ENCODE measurements at places on chromosomes 4 and X.

DNA sequence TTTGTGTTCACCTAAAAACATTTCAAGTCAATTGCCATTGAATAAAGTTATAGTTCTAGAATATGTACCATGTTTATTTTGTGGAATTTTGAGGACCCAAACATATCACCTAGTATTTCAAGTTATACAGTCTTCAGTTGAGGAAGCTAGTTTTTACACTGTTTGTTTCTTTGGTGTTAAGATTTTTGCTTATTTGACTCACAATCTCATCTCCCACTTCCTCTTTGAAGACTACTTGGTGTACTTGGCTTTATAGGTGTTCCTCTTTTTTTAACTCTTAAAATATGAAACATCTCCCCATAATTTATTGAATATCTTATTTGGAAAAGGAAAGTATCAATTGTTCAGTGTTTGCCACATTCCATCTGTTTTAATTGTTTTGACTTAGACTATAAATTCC, 675.4 kb downstream of the RAPGEF2 start:
- DNase-seq: no peak

DNA sequence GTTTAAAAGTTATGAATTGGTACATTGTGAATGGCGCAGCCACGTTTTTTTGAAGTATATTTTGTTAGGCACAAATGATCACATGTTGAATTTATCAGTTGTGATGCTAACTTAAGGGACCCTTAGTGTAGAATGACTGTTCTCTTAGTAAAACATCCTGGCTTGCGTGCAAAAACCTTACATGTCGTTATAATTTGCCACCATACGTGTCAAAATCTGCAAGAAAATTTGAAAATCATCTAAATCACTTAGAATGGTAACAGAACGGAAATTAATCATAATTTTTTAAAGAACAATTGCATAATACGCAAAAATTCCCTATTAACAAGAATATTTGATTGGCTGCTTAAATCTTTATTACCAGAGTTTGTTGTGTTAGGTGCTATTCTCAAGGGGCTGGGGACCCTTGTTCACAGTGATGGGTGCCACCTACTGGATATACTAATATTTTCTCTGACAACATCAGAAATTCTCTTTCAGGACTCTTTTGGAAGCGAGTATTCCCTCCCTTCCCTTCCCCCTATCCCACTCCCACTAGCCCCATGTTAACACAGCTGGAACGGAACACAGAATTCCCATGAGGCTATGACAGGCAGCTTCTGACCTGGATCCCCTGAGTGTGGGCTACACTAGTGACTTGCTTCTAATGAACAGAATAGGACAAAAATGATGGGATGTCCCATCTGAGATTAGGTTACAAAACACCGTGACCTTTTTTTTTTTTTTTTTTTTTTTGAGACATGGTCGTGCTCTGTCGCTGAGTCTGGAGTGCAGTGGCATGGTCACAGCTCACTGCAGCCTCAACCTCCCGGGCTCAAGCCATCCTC, 71.8 kb downstream of the SUPT20HL2 start:
- DNase-seq: no peak

GRCh38 chr4:70943114-70943513, 40.9 kb downstream of the MOB1B start:
- no peak for DNase-seq

GRCh38 chr4:181971973-181972372, 271.2 kb upstream of the TENM3 start:
- no peak for DNase-seq

DNA sequence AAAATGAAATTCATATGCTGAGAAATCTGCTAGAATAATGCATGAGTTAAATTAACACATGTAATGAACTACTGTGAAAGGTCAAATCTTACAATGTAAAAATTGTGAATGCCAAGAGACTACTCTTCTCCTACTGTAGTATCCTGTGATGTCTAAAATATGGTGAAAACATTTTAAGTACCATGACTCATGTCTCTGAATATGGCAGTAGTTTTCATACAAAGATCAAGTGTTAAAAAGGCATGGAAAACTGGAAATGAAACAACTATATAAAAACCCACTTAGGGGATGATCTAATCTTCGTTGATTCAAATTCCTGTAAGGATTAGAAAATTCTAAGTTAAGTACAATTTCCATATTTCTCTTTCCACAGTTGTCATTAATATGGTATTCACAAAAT, 221.3 kb downstream of the PPP3CA start:
- no peak for DNase-seq

- DNase-seq: no peak
These were observed 707 bp upstream of the UNC5C start for GRCh38 chr4:95549246-95550114.

DNA sequence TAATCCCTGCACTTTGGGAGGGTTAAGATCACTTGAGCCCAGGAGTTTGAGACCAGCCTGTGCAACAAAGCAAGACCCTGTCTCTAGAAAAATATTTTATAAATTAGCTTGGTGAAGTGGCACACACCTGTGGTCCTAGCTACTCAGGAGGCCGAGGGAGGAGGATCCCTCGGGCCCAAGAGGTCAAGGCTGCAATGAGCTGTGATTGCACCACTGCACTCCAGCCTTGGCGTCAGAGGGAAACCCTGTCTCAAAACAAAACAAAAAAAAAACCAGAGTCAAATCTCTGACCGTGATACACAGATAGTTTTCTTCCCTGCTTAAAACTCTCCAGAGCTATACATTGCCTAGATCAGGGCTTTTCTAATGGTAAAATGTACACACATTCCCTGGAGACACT, 53.5 kb downstream of the CHST7 start:
- no peak for DNase-seq

DNA sequence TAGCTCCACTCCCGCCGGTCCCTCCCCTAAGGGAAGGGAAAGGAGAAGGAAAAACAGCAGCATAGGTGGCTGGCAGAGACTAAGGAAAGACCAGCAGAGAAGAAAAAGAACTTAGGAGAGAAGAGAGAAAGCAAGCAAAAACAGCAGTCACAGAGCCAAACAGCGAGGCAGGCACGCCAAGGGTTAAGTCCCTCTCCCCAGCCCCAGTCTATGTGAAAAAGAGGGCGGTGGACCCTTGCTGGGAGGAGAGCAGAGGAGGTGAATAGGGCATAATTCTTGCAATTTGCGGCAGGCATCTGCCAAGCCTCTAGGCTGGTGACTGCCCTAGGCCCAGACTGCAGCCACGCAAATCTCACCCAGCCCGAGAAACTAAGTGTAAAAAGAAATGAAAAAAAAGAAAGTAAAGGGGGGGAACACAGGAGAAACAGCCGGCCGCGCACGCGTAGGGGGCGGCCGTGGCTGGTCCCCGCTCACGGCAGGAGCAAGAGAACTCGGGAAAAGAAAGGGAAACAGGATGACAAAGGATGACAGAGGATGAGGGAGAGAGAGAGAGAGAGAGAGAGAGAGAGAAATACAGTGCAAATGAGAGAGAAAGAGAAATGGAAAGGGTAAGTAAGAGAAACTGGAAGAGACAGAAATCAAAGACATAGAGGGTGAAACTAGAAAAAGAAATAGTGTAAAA, 48.6 kb downstream of the MAGEA9 start:
- DNase-seq: no peak

DNA sequence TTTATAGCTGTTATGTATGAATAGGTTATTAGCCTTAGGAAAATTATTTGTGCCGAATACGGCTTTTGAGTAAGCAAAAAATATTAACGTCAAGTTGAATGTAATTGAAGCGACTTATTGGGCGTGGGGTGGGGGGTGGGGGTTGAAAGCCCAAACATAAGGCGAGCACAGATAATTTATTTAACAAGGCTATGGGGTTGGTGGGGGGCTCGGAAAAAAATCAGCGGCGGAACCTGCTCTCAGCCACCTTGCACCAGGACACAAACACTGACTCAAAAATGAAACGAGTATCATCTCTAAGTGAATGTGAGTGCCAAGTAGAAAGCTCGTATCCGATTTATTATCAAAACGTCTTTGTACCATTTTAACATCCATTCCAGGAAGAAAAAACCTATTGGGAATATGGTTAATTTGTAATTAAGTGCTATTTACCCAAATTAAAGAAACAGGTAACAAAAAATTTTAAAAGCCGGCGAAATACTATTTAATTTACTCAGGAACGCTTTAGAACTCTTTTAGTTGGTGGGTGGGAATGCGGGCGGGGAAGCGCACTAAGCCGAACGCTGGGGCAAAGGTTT, 902 bp upstream of the LARP1B start:
- DNase-seq: no peak

DNA sequence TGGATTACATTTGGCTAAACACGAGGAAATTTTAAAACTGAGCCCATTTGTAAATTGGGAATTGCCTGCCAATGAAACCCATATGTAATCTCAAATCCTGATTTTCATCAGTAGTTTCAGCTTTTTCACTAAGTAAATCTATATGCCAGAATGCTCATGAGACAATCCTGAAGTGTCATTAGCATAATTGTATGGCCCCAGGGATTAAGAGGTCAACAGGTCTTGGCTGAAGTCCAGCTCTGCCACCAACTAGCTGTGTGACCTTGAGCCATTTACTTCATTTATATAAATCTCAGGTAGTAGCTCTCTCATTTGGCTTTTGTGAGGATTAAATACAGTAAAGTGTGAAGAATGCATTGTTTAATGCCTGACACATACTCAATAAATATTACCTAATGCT, 320.5 kb upstream of the EMCN start:
- no peak for DNase-seq

DNA sequence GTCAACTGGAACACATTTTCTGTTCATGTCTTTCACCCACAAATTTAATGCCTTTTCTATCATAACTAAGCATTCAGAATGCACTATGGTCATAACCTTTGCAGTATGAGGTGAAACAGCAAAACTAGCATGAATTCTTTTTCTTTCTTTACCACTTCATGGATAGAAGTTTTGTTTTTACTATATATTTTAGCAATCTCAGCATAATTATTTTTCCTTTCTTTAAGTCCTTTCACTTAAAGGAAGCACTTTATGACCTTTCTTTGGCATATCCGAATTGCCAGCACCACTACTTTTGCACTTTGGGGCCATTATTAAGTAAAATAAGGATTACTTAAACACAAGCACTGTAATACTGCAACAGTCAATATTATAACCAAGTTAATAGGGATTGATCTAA, 115.1 kb upstream of the DKK2 start:
- DNase-seq: no peak

- DNase-seq: no peak
These were observed 746 bp downstream of the TCEAL7 start for GRCh38 chrX:103330681-103331288.

DNA sequence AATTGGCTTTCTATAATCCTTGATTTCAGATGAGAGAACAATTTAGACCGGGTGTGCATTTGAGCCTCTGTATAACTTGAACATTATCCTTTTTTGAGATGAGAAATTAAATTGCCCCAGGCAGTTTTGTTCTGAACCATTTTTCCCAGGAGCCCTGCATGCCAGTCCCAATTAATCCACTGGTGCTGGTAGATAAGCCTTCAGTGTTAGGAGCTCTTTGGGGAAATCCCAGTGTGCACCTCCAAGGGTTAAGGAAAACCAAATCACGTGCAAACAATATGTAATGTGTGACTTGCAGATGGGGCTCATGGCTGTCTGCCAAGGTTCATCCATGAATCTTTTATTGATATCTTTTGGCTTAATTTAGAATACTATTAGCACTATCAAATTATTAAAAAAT, 43.2 kb downstream of the KIT start:
- no peak for DNase-seq

DNA sequence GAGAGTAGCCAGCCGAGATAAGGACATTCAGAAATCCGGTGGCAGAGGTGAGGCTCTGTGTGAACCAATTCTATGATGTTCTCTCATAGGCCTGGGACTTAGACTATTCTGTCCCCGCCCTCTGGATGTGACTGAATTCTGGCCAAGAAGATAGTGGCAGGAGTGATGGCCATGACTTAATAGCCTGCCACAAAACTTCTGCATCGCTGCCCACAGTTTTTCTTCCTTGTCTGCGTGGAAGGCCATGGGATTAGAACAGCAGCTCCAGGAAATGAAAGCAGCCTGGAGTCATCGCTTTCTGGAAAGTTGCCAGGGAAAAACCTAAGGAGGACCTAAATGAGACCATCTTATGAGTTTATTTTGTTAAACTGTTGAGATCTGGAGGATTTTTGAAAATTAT, 134.7 kb downstream of the F11 start:
- no peak for DNase-seq

DNA sequence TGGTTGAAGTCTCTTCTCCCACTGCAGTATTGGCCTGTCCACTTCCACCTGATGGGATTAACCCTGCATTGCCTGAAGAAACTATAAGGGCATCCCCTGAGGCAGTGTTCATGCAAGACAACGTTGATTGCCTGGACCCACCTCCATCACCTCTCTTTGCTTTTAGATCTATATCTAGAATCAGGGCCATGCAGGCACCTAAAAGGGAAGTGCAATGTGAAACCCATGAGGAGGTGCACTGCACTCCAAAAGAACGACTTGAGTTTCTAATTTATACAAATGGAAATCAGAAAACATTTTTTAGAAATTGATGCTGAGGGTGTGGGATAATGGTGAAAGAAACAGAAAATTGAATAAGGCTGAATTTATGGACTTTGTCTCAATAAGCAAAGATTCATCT, 694.4 kb downstream of the TRAM1L1 start:
- no peak for DNase-seq

DNA sequence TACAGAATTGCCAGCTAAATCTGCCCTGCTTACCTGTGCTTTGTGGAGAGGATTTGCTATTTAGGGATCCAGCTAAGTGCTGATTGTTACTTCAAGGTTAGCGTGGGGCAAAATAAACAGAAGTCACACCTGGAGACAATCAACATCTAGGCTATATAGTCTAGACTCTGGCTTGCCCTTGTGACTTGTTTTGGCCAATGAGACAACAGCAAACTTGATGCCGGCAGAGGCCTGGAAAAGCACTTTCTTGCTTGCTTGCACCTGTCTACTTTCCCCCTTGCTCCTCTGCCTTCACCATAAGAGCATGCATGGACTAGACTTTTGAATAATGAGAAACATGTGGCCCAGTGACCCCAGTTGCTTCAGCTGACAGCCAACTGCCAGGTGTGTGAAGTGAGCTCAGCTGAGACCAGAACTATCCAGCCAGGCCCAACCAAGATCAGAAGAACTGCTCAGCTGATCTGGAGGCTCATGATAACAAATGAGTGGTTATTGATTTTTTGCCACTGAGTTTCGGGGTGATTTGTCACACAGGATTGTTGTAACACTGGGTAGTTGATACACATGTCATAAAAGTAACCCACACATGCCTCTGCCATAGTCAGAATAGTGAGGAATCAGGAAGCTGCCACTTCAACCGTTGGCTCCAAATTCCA, 164.4 kb downstream of the RBMX2 start:
- no peak for DNase-seq

- DNase-seq: no peak
These were observed 4.8 kb downstream of the CPE start for GRCh38 chr4:165383591-165384073.

DNA sequence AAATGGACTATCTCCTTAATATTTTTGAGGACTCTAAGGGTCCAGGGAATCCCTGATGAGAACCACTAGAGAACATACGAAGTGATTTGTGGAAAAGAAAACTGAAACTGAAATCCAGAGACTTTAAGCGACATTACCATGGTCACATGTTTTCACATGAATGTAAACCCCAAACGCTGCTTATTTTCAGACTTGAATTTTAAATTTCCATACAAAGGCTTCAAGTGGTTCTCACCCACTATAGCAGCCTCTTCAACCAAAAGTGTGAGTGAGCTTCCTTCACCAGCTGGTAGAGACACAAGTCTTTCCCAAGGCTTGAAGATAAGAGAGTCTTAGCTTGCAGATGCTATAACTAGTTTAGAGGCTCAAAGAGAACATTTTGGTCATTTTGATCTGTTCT, 232.7 kb downstream of the MGST2 start:
- DNase-seq: no peak

- DNase-seq: no peak
These were observed 149.0 kb downstream of the POU4F2 start for GRCh38 chr4:146787731-146788130.
